Hematopoietic multipotent progenitor cell treated with erythropoietin and hydrocortisone succinate and interleukin-3 and kit ligand, for 4 days (in vitro differentiated cells): ENCODE measurements at places on chromosomes 7 and 10.

DNA sequence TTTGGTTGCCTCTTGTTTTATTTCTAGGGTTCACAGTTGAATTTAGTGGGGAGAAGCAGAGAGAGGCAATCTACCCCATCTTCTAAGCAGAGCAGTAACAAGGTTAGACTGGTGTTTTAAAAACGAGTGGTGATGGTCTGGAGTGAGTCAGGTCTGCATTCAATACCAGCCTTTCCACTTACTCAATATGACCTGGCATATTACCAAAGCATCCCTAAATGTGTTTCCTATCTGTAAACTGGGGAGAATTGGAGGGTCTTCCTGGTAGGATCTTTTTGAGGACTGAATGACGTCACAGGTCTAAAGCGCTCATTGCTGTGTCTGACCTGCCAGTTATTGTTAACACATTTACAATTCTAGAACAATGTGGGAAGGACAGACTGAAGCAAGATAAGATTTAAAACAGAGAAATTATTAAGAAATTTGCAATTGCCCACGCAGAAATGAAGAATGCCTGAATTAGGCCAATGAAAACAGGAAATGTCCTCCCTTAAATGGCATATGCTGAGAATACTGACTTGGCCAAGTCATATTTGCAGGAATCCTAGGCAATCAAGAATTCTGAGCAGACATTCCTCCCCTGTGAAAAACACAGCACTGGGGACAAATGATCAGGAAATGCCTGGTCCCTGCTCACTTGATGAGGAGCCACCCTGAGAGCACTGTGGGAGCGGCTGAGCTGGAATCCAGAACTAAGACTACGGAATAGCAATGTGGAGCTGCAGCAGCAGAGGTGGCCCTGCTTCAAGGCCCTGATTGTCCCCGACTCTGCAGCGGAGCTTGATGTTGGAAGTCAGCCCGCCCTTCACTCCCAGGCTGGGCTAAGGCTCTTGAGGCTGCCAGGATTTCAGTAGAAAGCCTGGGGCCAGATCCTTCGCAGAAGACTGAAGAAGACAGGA, 184.5 kb upstream of the CXCL12 start:
- DNase-seq, result no peak

- no peak for DNase-seq
Measured at GRCh38 chr7:10436302-10436701, 537.4 kb upstream of the PHF14 start.

GRCh38 chr7:119572132-119572531, 700.8 kb upstream of the KCND2 start:
- no peak for DNase-seq

- DNase-seq, result no peak
Measured at GRCh38 chr10:96250349-96250748, 21.0 kb downstream of the BLNK start.

GRCh38 chr7:139494835-139495579, 11.5 kb upstream of the KLRG2 start:
- no peak for DNase-seq

- no peak for DNase-seq
Measured at GRCh38 chr7:120927454-120928103, 23.0 kb upstream of the ING3 start.
